ENCODE measurements at places on chromosomes 2 and 18. TPM values are rescaled to one million over a fixed set of nuclear protein-coding genes. Genes with fewer than 3 reads are reported as not detected.

KCNJ13 gene
- not detected for total RNA-seq

PLCD4 gene
- 0.67 TPM for total RNA-seq

CKAP2L gene
- total RNA-seq, result 19.8 TPM

RPRM gene
- total RNA-seq, result not detected

ASPRV1 gene
- total RNA-seq, result 0.34 TPM

PTGR3 gene
- 15.9 TPM for total RNA-seq

CRYBA2 gene
- not detected for total RNA-seq

UGGT1 gene
- 28.8 TPM for total RNA-seq

FOXI3 gene
- total RNA-seq, result not detected

DCDC2C gene
- not detected for total RNA-seq

LIMS4 gene
- not detected for total RNA-seq

HMSD gene
- 0.50 TPM for total RNA-seq

RANBP2 gene
- total RNA-seq, result 26.4 TPM

TSPYL6 gene
- not detected for total RNA-seq

IL1RL2 gene
- total RNA-seq, result 0.74 TPM

NYAP2 gene
- total RNA-seq, result not detected

NPHP1 gene
- 8.4 TPM for total RNA-seq

HOXD12 gene
- total RNA-seq, result not detected

ATP8B1 gene
- 18.1 TPM for total RNA-seq

SPDYA gene
- total RNA-seq, result 0.17 TPM

SNORC gene
- total RNA-seq, result 1.5 TPM

PARD6G gene
- total RNA-seq, result 3.0 TPM

ALK gene
- total RNA-seq, result not detected

CROCC2 gene
- not detected for total RNA-seq

L3MBTL4 gene
- under 0.01 TPM for total RNA-seq

DLX1 gene
- total RNA-seq, result not detected

BMP10 gene
- total RNA-seq, result not detected

KIF1A gene
- not detected for total RNA-seq

EML6 gene
- total RNA-seq, result under 0.01 TPM

CIB4 gene
- total RNA-seq, result not detected

ADAM23 gene
- total RNA-seq, result 5.5 TPM

TUBA4B gene
- not detected for total RNA-seq

LAPTM4A gene
- total RNA-seq, result 85.9 TPM

TEKT4 gene
- total RNA-seq, result not detected

EXOC6B gene
- total RNA-seq, result 11.8 TPM

NFATC1 gene
- total RNA-seq, result 2.7 TPM

ZNF892 gene
- total RNA-seq, result 2.8 TPM

TM4SF20 gene
- not detected for total RNA-seq

SLC9A2 gene
- not detected for total RNA-seq

MYO7B gene
- not detected for total RNA-seq

CCBE1 gene
- total RNA-seq, result 52.3 TPM

GPATCH11 gene
- total RNA-seq, result 4.8 TPM

TUBB8B gene
- total RNA-seq, result not detected

PJVK gene
- total RNA-seq, result 0.84 TPM

CABLES1 gene
- total RNA-seq, result 1.5 TPM

MAP3K19 gene
- total RNA-seq, result not detected

IL36G gene
- not detected for total RNA-seq

PPP1CB gene
- 82.7 TPM for total RNA-seq

UGT1A9 gene
- total RNA-seq, result not detected

NLRC4 gene
- total RNA-seq, result not detected

CDK5R2 gene
- not detected for total RNA-seq

ALKAL2 gene
- total RNA-seq, result not detected

HK2 gene
- total RNA-seq, result 4.6 TPM

KCNIP3 gene
- total RNA-seq, result 2.0 TPM

SCYGR4 gene
- total RNA-seq, result not detected

TLX2 gene
- total RNA-seq, result 0.34 TPM

RESP18 gene
- not detected for total RNA-seq

GEN1 gene
- 6.8 TPM for total RNA-seq
